ENCODE measurements at places on chromosomes 5 and 9.

DNA sequence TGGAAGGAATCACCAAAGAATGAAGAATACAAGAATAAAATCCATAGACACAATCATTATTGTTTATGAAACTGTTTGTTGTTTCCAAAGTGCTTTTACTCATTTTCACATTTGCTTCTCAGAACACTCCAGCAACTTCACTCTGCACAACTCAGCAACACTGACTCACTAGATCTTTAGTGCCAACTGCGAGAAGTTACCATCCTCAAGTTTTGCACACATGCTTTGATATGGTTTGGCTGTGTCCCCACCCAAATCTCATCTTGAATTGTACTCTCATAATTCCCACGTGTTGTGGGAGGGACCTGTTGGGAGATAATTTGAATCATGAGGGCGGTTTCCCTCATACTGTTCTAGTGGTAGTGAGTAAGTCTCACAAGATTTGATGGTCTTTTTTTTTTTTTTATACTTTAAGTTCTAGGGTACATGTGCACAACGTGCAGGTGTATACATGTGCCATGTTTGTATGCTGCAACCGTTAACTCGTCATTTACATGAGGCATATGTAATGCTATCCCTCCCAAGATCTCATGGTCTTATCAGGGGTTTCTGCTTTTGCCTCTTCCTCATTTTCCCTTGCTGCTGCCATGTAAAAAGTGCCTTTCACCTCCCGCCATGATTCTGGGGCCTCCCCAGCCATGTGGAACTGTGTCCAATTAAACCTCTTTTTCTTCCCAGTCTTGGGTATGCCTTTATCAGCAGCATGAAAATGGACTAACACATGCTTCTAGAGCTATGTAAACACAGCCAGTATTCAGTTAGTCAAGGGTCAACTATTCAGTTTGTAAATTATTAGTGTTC, 36.9 kb downstream of the CLINT1 start:
- no peak for DNase-seq

DNA sequence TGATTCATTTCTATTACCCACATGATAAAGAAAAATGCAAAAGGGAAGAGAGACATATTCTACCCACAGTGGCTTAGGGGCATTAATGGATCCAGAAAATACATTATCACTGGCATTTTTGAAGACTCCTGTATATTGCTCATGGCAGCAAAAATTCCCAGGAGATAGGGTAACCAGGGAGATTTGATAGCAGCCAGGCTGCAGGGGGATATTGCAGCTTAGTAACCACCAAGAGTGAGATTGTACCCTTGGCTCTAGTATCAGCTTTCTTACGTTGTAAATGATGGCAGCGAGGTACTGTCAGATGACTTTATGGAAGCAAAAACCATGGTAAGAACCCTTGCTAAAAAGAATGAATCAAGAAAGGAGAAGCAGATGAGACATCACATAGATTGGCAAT, 19.8 kb upstream of the ALDH1A1 start:
- no peak for DNase-seq

DNA sequence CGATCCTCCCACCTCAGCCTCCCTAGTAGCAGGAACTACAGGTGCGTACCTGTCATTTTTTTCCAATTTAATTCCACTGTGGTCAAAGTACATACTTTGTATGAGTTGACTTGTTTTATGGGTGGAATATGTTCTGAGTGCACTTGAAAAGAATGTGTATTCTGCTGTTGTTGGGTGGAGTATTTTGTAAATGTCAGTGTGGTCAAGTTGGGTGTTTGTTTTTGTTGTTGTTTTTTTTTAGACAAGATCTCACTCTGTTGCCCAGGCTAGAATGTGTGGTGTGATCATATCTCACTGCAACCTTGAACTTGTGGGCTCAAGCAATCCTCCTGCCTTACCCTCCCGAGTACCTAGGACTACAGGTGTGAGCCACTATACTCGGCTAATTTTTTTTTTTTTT, 17.9 kb downstream of the SLC25A25 start:
- DNase-seq, result no peak

DNA sequence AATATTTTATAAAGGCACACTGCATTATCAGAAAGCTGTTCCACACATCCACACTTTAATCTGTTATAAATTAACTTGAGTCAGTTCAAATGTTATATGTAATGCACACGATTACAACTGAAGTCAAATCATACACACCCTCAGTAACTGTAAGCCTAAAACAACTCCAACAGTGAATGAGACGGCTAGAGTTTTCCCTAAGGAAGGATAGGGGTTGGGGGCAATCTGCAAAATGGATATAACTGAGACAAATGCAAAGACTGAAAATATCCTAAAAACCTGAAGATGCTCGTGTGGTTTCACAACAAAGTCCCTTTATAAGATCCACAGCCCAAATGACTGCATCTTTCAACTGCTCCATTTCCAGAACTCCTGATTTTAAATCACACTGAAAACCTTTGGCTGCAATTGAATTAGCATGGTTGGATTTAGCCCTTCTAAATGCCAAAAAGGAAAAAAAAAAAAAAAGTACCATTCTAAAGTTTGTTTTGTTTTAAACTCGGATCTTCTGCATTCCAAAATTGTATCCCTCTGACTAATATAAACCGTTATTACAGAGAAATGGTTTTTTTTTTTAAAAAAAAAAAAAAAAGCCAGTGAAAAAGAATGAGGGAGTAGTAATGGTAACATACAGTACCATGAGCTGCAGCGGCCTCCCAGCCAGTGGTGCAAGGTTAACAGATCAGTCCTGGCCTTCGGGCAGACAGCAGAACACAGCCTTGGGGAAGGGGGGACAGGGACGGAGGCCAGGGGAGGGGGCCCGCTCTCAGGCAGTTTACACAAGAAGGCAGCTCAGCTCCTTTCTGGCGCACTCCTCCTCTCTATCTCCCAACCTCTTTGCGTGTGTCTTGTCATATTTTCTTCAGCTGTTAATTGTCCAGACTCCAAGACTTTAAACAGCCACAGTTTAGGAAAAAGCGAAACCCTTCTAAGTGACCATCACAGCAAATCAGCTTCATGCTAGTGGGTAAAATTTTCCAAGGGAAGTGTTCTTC, 166.1 kb downstream of the BNC2 start:
- DNase-seq, result peak; percentile 53

GRCh38 chr5:8098081-8098480, 229.1 kb downstream of the MTRR start:
- no peak for DNase-seq

GRCh38 chr5:173397516-173397915, 69.3 kb upstream of the STC2 start:
- DNase-seq, result no peak

- DNase-seq, result no peak
These were observed 12.4 kb upstream of the SIL1 start for GRCh38 chr5:139210585-139210984.

DNA sequence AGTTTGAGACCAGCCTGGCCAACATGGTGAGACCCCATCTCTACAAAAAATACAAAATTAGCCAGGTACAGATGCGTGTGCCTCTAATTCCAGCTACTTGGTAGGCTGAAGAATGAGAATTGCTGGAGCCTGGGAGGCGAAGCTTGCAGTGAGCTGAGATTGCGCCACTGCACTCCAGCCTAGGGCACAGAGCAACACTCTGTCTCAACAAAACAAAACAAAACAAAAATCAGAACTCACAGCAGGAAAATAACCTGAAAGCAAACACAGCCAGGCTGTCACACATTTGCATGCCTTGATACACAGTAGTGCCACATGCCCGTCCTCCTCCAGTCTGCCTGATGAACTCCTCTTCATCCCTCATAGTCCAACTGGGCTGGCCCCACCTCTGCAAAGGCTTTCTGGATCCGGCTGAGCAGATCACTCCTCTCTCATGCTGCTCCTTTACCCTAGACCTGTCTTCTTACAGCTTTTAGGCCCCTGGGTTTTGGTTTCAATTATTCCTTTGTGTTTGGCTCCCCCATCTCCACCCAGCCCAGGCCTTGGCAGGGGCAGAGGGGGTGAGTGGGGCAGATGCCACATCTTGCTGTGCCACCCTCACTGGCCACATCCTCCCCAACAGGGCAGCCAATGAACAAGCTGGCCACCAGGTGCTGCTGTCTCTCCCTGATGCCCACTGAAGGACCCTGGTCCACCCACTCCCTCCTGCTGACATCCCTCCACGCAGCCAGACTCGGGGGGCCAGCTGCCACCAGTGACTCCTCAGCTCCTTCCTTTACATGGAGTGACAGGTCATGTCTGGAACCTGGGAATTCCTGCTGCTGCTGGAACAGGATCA, 62.0 kb upstream of the GGTA1 start:
- no peak for DNase-seq

DNA sequence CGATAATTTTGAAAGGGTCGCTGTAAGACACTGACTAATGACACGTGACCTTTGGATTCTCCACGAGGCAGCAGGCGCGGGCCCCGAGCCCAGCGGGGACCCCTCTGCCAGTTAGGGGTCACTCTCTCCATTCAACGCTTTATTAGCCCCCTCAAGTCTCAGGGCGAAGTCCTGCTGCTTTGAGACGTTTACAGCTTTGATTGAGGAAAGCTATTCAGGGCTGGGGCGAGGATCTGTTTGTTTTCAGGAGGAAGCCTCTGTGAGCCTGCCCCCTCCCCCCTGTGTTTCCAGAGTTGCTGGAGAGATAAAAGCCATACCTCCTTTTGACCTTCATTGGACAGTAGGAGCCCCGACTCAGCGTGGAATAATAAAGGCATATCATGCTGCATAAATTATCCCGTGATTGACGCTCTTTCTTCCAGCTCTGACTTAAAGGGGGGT, 31.4 kb upstream of the MSX2 start:
- DNase-seq, result peak; percentile 35

- no peak for DNase-seq
These were observed 25.8 kb upstream of the PRXL2C start for GRCh38 chr9:96680812-96681499.

GRCh38 chr5:20678814-20679298, 690.9 kb upstream of the CDH18 start:
- DNase-seq, result no peak

- peak; percentile 93 for DNase-seq
These were observed at the start of gene CNTLN for GRCh38 chr9:17134396-17135294. Gene CNTLN, plus strand, starts transcription at chr9:17135040. Its CDS starts 26 bp downstream, at chr9:17135066.

DNA sequence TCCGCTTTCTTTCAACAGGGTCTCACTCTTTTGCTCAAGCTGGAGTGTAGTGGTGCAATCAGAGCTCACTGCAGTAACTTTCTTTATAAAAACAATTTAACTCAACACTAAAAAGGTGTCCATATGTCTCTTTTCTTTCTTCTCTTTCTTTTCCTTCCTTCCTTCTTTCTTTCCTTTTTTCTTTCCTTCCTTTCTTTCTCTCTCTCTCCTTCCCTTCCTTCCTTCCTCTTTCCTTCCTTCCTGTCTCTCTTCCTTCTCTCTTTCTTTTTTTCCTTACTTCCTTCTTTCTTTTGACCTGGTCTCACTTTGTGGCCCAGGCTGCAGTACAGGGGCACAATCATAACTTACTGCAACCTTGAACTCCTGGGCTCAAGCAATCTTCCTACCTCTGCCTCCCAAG, 25.8 kb upstream of the TBC1D2 start:
- DNase-seq, result no peak

DNA sequence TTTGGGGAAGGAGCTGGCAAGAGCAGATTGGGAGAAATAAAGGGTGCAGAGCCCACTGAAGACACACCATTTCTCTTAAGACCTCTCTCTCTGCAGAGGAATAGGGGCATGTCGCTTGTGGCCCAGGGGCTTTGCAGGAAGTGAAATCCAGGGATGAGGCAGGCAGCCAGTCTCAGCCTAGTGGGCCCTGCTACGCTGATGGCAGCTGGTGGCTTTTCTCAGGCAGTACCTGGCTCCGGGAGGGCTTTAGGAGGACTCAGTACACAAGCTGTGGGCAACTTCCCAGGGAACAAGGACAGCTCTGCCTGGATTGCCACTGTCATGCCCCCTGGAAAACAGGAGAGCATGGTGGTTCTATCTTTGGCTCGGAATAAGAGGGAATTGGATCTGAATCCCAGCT, 76.2 kb upstream of the NEURL1B start:
- no peak for DNase-seq

DNA sequence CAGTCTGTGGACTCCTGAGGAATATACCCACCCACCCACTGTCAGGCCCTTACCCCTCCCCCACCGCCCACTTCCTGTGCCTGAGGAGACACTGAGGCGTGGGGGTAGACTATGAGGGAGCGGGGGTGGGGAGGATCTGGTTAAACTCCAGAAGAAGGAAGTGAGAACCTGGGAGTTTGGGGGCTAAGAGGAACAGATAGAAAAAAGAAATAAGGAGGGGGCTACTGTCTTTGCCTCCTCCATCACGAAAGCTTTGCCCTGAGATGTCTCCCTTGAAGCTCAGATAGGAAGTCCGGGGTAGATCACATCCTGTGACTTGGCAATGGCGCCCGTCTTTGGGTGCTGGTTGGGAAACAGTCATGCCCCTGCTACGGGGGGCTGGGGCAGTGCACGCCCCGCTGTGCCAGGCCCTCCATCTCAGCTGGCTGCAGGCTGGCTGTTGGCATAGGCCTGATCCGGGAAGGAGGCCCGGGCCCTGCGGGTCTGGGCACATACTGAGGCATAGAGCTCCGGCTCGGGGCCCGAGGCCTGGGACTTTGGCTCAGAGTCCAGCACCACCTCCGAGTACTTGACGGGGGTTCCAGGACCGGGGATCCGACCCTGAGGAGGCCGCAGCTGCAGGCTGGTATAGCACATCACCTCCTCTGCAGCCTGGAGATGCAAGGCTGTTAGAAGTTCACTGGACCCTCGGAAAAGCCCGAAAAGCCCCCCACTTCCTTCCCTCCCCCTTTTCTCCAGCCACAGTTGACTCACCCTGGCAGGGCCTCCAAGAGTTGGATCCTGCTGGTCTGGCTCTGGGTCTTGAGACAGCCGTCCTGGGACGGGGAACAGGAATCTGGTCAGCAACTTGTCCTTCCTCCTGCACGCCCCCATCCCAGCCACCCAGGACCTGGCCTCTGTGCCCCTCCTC, 1.0 kb downstream of the SIT1 start:
- no peak for DNase-seq

DNA sequence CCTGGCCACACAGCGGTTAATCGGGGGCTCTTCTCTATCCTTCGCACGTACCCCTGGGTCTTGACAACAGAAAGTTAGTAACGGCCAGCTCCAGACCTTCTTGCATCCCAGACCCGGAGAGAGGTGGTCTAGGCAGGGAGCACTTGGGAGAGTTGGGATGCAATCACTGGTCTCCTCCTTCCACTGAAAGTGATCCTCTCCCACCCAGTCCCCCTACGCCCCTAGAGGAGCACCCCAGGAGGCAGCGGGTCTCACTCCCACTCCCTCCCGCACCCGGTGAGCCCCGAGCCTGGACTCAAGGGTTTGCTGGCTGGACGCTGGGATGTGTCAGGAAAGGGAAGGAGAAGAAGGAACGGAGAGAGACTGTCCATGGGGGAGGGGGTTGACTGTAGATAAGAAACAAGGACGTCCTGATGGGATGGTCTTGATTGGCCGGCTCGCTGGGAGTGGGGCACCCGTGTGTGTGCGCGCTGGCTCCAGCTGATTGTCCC, 2.0 kb downstream of the RORB start:
- no peak for DNase-seq
